ENCODE measurements at places on chromosomes 6 and 20.
A peak's percentile ranks its signal among the peaks of the same experiment; 100 is the strongest.

GRCh38 chr20:16918366-16918765 lies 170.2 kb downstream of the OTOR start:
- DNase-seq: no peak

- DNase-seq: no peak
These were observed 39.7 kb downstream of the ZC3H12D start for GRCh38 chr6:149445095-149445466.

- no peak for DNase-seq
These were observed 2.1 kb upstream of the TNFAIP3 start for GRCh38 chr6:137864812-137865508.

DNA sequence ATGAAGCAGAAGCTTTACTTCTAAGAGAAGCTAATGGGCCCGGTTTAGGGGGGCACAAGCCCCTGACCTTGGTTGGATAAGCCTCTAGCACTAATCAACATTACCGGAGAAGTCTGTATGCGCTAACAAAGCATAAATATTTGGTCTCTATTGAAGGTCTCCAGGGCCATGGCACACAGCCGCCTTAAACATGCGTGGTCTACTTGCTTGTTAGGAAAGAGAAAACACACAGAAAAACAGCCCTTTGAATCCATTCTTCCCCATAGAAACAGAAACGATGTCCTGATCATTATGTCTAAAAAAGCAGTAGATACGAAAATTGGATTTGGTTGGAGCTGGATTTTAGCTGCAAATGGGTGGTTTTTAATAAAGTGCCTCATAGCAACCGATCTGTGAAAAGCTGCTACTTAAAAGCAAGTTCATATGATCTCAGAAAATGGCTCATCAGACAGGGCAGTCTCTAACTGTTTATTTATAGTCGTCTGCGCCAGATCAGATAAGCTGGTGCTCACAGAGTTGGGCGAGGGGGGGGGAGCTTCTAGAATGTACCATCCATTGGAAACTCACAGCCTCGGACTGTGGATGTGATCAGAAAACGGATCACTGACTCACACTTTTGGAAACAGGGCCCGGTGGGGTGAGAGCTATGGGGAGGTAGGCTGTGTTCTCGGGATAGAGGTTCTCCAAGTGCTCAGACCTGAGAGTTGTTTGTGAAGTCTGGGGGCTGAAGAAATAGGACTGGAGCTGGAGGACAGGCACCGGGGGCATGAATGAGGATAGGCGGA lies 35.3 kb upstream of the APCDD1L start:
- no peak for DNase-seq

DNA sequence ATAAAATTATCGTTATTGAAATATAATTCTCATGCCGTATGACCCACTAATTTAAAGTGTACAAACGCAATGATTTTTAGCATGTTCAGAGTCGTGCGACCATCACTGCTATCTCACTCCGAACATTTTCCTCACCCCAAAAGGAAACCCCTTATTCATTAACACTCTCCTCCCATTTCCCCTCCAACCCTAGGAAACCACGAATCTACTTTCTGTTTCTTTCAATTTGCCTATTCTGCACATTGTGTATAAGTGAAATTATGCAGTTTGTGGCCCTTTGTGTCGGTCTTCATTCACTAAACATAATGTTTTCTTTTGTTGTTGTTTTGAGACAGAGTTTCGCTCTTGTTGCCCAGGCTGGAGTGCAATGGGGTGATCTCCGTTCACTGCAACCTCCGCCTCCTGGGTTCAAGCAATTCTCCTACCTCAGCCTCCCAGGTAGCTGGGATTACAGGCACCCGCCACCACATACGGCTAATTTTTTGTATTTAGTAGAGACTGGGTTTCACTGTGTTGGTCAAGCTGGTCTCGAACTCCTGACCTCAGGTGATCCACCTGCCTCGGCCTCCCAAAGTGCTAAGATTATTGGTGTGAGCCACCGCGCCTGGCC lies 99.7 kb upstream of the ZNF217 start:
- no peak for DNase-seq

DNA sequence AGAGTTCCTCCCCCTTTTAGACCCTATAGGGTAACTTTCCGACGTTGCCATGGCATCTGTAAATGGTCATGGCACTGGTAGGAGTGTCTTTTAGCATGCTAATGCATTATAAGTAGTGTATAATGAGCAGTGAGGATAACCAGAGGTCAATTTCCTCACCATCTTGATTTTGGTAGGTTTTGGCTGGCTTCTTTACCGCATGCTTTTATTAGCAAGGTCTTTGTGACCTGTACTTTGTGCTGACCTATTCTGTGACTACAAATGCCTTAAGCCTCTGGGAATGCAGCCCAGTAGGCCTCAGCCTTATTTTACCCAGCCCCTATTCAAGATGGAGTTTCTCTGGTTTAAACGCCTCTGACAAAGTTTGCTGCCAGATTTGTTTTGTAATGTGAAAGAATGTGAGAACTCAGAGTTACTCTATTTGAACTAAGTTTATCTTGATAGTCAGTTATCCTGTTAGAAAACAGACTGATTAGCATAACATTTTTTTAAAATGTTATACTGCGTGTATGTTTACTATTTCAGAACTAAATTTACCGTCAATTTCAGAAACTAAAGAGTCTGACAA lies 111.3 kb upstream of the PRSS16 start:
- DNase-seq: no peak

DNA sequence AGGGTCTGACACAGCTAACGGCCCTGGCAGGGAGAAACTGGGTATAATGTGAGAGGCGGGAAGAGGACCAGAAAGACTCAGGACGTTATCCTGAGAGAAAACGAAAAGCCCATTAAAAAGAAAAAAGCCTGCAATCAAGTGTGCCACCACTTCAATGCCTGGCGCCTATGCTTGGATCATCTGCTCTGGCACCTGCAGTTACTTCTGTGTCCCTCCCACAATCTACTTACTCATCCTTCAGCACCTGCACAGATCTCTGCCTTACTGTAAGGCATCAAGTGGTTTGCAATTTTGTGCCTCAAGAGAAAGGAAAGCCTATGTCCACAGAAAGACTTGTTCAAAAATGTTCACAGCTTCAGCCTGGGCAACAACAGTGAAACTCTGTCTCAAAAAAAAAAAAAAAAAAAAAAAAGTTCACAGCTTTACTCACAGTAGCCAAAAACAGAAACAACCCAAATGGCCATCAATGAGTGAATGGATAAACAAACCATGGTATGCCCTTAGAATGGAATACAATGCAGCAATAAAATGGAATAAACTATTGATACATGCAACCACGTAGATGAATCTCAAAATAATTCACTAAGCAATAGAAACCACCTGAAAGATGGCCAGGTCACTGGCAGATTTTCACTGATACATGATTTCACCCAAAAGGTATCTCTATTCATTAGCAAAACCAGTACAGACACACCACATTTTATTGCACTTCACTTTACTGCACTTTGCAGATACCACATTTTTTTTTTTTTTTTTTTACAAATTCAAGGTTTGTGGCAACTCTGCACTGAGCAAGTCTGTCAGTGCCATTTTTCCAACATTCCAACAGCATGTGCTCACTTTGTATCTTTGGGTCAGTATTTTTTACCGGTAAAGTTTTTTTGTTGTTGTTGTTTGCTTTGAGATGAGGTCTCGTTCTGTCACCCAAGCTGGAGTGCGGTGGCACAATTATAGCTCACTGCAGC lies 48.6 kb downstream of the ABHD12 start:
- peak; percentile 73 for DNase-seq

- no peak for DNase-seq
These were observed 34.7 kb downstream of the PLAGL1 start for GRCh38 chr6:143973097-143973966.

- DNase-seq: no peak
These were observed 19.9 kb downstream of the SPTLC3 start for GRCh38 chr20:13028673-13029072.

GRCh38 chr20:36045373-36045714 lies 77.0 kb downstream of the CNBD2 start:
- DNase-seq: no peak

GRCh38 chr6:26455357-26455970 lies 2.3 kb upstream of the BTN2A1 start:
- DNase-seq: no peak

- DNase-seq: no peak
These were observed 1.1 kb downstream of the CCDC170 start for GRCh38 chr6:151494936-151495320.

DNA sequence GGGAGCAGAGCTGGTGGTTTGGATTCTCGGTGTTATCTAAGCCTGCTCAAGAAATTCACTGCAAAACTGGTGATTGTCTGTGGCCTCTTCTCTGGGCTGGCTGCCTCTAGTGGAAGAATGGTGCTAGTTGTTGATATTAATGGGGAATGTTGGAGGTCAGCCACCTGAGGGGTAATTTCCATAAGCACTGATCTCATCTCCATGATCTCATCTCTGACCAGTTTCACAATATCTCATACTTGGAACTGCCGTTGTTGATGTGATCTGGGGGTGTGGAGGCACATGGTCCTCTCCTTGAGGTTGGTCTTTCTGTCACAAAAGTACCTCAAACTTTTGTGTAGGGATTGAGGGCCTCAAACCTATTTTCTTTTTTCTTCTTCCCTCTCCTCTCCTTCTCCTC lies 102.6 kb downstream of the CD109 start:
- no peak for DNase-seq

Data from NCI-H345 (cell line).